ENCODE measurements at places on chromosomes 13 and 19.

GRCh38 chr13:112443995-112444311 lies 67.8 kb downstream of the SPACA7 start:
- DNase-seq, result peak; percentile 24

DNA sequence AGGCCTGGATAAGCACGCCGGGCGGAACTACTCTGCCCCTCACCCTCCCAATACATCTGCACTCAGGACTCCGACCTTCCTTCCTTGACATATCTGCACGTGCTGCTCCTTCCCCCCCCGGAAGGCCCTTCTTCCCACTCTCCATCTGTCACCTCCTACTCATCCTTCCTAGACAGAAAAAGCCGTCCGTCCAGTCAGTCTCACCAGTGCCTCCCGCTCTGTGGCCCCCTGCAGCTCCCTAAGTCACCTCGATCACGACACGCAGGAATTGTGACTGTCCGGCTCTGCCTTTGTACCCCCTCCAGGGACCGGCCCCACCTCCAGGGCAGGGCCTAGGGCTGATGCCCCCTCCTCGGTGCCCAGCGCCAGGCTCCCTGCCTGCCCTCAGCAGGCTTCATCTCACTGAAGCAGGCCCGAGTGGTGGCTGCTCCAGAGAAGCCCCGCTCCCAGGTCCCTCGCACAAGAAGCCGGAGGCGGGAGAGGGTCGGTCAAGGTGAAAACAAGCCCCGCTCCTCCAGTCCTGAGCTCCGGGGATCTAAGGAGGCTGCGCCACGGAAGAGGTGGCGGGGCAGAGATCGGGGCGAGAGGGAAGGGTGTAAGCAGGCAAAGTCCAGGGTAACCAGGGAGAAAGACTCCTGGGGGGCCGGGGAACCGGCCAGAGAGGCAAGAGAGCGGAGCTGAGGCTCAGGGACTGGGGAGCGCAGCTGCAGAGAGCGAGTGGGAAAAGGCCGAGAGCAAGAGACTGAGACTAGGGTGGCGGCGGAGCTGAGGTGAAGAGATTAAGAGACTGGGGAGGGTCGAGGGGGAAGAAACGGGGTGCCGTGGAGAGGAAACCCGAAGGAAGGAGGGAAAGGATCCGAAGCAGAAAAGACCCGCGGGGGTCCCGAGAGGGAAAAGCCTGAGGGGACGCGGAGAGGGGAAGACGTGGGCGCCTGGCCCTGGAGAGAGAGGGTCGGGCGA lies 1.1 kb downstream of the PPP6R1 start:
- DNase-seq, result peak; percentile 30

GRCh38 chr13:109745702-109746101 lies 40.7 kb downstream of the IRS2 start:
- no peak for DNase-seq

GRCh38 chr13:59086147-59086546 lies 1077.6 kb downstream of the DIAPH3 start:
- DNase-seq, result no peak

- DNase-seq, result no peak
These were observed 114.2 kb upstream of the CLDN10 start for GRCh38 chr13:95438297-95438696.

DNA sequence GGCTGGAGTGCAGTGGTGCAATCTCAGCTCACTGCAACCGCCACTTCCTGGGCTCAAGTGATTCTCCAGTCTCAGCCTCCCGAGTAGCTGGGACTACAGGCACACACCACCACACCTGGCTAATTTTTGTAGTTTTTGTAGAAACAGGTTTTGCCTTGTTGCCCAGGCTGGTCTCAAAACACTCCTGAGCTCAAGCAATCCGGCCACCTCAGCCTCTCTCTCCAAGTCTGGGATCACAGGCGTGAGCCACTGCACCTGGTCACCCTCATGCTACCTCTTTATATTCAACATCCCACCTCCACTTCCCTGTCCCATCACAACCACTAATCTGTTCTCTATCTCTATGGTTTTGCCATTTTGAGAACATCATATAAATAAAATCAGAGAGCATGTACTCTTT lies 155.7 kb downstream of the PTPRS start:
- DNase-seq, result no peak

GRCh38 chr13:31045286-31046081 lies 113.0 kb downstream of the TEX26 start:
- DNase-seq, result peak; percentile 69

GRCh38 chr13:73351730-73352129 lies 292.9 kb downstream of the KLF5 start:
- DNase-seq, result no peak

DNA sequence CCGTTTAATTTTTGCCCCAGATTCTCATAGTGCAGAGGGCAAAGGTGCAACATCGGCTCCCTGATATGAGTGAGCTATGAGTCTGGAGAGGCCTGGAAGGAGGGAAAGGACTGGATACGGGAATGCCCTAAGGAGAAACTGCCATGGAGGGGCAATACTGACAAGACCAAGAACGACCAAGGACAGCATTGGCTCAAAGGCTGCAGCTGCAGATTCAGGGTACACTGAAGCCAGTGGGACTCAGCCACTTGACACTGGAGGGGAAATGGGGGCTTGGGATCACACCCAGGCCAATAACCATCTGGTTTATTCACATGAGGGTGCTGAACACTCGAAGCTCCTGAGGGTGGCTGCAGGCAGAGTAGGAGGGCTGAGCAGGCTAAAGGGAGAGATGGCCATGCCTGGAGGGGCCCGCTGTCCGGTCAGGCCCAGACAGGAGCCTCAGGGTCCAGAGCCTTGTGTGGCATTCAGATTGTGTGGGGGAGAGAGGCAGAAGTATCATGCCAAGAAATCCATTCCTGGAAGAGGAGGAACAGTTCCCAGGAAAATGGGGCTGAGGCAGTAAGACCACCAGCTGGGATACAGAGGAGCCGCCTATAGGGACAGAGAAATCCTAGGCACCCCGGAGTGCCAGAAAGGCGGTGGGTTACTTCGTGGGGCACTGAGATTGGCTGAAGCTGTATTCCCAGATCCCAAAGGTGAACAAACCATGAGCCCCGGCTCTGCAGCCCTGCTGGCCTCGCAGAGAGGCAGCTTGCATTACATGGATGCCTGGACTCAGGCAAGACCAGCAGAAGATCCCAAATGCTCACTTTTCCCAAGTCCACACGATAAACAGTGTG lies 20.7 kb downstream of the COL4A1 start:
- no peak for DNase-seq

DNA sequence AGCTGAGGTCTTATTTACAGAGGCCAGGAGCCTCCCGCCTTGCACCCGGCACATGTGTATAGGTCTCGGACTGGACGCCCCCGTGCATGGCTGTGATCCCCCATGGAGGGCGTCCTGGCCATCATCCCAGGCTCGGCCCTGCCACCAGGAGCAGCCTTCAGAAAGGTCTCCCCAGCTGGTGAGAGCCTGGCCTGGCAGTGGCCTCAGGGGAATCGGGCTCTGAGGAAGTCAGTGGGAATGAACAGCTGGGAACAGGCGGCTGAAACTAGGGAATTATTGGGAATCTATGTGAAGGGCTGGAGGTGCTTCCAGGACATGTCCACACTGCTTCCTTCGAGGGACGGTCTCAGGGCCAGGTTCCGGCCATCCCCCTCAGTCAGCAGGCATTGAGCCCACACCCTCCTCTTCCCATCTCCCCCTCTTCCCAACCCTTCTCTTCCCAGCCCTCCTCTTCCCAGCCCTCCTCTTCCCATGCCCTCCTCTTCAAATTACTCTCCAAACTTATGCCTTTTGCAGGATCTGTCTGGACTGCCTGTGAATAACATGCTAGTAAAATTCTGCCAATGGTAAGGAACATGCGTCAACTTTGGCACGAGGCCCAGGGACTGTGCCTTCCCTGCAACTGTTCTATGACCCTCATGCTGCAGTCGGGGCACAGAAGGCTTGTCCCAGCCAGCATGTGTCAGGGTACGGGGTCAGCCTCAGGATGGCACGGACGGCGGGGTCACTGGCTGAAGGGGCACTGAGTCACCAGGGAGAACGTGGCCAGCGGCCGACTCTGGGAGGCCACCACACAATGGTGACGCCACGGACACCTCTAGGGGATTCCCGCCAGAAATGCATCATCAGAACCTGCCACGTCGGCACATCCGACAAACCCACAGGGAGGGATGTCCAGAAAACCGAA lies 24.2 kb upstream of the C13orf46 start:
- DNase-seq, result no peak

DNA sequence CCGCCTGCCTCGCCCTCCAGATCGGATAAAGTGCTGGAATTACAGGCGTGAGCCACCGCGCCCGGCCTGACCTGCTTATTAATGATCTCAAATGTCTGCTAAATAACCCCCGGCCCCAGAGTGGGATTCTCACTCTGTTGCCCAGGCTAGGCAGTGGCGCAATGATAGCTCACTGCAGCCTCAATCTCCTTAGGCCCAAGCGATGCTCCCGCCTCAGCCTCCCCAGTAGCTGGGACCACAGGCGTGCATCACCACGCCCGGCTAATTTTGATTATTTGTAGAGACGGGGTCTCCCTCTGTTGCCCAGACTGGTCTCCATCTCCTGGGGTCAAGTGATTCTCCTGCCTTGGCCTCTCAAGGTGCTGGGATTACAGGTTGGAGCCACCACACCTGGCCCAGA lies 626 bp upstream of the ATP5F1D start:
- no peak for DNase-seq

DNA sequence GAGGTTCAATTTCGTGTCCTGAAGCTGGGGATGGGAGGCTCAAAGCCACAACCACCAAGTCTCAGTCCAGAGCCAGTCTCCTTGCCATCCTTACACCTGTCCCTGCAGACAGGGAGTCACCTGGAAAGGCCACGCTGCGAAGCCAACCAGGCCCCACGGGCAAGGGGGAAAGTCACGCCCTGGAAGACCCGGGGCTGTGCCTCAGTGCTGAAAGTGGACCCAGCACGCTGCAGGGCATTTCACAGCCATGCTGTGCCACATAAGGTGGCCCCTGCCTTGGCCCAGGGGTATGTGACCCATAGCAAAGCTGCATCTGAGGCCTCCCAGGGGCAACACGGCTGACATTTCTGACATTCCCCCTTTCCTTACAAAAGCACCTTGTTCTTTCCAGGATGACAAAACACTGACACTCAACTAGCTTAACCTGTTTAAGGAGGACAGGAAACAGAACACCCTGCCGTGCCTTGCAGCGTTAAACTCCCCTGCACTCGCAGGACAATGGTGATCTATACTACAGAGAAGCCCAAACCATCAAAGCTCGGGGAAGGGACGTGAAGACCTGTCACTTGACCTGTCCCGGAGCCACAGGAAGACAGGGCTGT lies 14.8 kb downstream of the CHERP start:
- no peak for DNase-seq

- no peak for DNase-seq
These were observed 64.1 kb downstream of the SLC15A1 start for GRCh38 chr13:98688373-98688772.

GRCh38 chr13:66689628-66690027 lies 540.5 kb downstream of the PCDH9 start:
- DNase-seq, result no peak

DNA sequence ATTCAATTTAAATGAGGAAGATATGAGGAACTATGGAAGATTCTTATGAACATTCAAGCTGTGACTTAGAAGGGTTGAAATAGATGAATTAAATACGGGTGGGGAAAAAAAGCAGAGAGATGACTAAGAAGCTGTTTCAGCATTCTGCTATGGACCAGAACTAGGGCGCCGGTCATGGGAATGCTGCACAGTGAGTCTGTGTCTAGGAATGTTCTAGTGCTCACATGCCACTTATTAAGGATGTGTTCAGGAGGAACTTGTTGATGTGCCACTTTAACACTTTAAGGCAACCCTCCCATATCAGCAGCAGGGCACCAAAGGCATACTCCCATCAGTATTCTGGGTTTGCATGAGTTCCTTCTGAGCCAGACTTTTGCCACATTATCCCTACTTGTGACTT lies 152.1 kb downstream of the POSTN start:
- no peak for DNase-seq

- DNase-seq, result no peak
These were observed 1.7 kb downstream of the TSSK6 start for GRCh38 chr19:19513682-19514081.

DNA sequence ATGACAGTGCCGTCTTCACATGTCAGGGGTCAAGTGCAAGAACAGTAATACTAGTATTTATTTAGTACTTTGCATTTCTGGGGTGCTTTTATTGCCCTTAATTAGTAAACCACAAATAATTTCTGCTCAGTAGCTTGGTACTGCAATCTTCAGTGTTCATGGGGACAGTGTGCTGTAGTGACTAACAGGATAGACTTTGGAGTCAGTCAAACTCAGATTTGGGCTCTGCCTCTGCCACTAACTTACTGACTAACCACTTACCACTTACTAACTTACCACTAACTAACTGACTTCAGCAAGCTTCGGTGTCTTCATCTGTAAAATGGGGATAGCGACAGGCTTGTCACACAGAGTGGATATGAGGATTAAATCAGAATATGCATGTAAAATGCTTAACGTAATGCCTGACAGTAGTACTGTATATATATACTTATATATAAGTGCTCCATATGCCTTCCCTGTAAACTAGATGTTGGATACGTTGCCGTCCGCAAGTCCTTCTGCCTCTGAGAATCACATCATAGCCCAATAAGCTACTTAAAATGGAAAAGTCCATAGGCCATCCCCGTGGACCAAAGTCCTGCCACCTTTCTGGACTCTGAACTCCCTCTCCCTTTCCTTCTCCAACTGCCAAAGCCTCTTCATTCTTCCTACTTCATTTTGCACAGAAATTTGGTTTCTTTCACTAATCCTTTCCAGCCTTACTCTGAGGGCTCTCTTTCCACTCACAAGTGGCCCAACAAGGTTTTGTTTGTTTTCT lies 158.1 kb downstream of the ZIC5 start:
- no peak for DNase-seq

DNA sequence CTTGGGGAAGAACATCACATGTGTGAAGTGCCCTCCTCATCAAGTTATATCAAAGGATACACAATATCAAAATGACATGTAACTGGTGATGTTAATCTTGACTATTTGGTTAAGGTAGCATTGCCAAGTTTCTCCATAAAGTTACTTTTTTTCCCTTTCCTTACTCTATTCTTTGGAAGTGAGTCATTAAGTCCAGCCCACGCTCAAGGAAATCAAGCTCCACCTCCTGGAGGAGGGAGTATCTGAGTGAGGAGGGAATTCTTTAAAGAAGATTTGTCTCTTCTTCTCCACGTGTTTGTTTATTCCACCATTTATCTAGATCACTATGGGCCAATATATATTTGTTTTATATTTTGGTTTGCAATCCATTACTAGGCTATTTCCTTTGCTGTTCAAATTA lies 33.6 kb upstream of the FNDC3A start:
- DNase-seq, result no peak

DNA sequence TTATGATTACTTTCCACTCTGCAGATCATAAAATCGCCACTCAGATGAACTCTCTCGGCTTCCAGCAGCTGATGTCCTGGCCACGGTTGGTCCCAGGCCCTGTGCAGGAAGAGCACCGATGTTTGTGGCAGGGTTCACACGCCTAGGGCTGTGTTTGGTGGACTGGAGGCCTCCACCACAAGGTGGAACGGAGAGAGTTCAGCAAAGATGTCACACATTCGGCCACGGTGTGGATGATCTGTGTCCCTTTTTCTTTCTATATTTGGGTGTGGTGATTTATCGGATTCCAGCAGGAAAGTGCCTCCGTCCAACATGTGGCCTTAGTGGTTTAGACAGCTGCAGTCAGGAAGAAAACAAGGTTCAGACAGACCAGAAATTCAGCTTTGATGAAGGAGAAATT lies 521 bp upstream of the SHISA2 start:
- no peak for DNase-seq

GRCh38 chr13:30222254-30222653 lies 85.1 kb downstream of the KATNAL1 start:
- DNase-seq, result no peak

All from stimulated activated CD4-positive, alpha-beta T cell treated with anti-CD3 and anti-CD28 coated beads, Interleukin-4, amount 100 ng/mL, for 4 hours (primary cell).